ENCODE measurements at places on chromosomes 6 and 20.

GRCh38 chr20:1874450-1875182 is 20.6 kb upstream of the SIRPA start:
- no peak for DNase-seq

- no peak for DNase-seq
Observed at GRCh38 chr6:165092881-165093595, 216.4 kb downstream of the C6orf118 start.

DNA sequence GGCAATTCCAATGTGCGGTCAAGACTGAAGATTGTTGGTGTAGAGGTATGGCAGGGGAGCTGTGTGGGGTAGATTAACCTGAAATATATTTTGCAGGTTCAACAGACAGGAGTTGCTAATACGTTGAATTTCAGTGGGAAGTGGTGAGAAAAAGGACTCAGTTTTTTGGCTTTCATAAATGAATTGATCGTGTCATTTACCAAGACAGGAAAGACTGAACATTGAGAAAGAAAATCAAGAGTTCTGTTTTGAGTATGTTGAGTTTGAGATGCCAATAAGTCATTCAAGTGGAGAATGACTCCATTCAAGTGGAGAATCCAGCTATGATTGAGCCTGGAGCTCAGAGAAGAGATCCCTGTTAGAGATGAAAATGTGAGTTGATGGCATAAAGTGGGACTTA is 31.1 kb downstream of the NFYA start:
- no peak for DNase-seq

GRCh38 chr20:59784365-59784764 is 149.1 kb downstream of the SYCP2 start:
- no peak for DNase-seq

DNA sequence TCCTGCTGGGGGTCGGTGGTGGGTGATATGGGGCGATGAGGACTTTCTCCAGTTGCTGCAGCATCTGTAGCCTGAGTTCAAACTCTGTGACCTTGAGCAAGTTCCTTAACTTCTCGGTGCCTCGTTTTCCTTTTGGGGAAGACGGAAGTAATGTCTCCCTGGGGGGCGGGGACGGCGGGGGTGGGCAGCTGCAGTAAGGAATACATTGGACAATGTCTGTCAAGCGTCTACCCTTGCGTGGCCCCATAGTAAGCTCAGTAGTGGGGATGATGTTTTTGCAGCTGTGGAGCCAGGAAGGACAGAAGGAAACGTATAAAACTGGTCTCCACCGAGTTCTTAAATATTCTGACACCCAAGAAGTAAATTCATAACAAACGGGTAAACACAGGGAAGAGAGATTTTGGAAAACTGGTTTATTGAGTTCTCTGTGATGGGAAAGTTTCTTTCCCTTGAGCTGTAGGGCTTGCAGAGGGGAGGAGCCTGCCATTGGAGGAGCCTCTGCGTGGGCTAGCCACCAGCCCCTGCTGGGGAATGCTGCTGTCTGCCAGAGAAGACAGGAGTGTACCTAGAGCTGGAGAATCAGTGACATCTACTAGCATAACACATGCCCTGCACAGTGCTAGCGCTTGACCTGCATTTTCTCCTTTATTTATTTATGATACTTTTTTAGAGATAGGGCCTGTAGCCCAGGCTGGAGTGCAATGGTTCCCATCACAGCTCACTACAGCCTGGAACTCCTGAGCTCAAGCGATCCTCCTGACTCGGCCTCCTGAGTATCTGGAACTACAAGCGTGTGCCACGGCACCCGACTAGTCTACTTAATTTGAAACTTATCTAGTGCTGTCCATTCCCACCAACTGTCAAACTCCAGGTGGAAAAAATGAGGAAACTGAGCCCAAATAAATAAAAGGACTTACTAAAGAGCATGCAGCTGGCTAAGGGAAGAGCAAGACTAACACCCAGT is 1.2 kb upstream of the ACSS1 start:
- DNase-seq, result no peak

- no peak for DNase-seq
Observed at GRCh38 chr6:69873291-69873690, 6.9 kb downstream of the COL19A1 start.

- DNase-seq, result no peak
Observed at GRCh38 chr6:41732591-41733359, 2.6 kb downstream of the TFEB start.

GRCh38 chr6:67792996-67793395 is 842.1 kb upstream of the ADGRB3 start:
- no peak for DNase-seq

DNA sequence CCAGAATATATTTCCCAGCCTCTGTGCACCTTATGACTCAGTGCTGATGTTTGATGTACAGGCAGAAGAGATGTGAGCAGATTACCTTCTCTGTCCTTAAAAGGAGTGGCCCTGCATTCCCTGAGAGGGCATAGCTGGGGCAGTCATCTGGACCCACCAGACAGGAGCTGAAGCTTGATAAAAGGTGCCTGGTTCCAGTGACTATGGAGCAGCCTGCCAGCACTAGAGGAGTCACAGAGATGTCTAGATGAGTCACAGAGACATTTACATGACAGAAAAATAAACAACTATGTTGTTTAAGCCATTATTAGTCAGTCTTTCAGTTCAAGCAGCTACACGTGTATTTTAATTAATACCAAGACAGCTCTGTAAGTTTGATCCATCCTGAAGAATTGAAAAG is 237.1 kb upstream of the MOCS1 start:
- no peak for DNase-seq

DNA sequence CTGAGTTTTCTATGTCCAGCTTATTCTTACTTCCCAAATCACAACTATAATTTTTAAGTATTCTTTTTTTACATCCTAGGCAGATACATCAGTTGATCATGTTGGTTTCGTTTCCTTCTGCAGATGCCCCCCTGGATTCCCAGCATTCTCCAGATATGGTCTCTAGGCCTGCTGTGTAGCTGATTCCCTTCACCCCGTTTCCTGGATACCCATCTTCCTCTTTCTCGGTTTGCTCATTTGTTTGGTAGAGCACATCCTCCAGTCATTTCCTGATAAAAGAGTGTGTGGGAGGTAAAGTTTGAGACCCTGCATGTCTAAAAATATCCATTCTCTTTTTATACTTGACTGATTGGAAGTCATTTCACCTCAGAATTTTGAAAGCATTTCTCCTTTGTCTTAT is 66.4 kb downstream of the ANKS1A start:
- DNase-seq, result no peak

GRCh38 chr6:120200853-120201252 is 851.3 kb upstream of the MAN1A1 start:
- no peak for DNase-seq

DNA sequence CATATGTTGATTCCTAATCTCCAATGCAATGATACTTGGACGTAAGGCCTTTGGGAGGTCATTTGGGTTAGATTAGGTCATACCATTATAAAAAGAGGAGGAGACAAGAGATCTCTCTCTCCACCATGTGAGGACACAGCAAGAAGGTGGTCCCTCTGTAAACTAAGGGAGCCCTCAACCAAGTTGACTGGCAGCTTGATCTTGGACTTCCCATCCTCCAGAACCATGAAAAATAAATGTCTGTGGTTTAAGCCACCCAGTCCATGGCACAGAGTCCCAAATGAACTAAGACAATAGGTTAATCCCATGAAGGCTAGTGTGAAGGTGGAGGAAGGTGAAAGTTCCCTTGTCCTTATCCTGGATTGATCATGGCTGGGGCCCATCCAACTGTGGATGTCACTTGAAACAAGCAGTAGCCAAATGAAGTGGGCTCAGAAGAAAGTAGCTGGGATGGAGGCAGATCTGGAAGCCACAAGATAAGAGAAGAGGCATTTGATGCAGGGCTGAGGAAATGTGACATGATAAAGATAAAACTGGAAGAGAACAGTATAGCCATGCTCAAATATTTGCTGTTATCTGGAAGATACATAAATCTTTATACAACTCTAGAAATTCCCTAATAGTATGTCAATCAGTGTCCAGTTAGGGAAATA is 99.9 kb downstream of the BANF2 start:
- no peak for DNase-seq

GRCh38 chr6:132400883-132401617 is at the start of gene MOXD1:
Gene MOXD1, minus strand, starts transcription at chr6:132401475. Its CDS starts 49 bp downstream, at chr6:132401426.
- DNase-seq, result no peak

- no peak for DNase-seq
Observed at GRCh38 chr6:32991972-32992371, 17.4 kb downstream of the HLA-DOA start.

DNA sequence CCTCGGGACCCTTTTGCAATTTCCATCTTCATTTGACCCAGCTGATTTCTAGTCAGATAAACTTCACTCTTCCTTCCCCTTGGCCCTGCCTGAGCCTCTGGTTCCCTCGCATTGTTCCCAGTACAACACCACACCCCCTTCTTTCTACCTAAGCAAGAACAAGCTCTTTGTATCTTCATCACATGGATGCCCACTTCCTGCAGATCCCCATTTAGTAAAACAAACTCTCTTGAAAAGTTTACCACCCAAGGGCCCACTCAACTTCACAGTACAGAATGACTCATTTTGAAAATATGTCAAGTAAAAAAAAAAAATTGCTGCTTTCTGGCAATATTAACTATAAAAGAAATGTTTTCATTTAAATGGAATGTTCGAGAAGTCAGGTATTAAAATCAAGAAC is 5.2 kb downstream of the FAXC start:
- no peak for DNase-seq
